ENCODE measurements at places on chromosomes 11 and 22. TPM values are rescaled to one million over a fixed set of nuclear protein-coding genes. Genes with fewer than 3 reads are reported as not detected.

GRCh38 chr11:70470127-70470526 is 71.8 kb downstream of the CTTN start:
- H3K27me3 ChIP-seq = peaks cover 2% of the 10 kb centered on the region
- DNase-seq = no peak
- no peak overlapping the region for H3K4me3 ChIP-seq
- H3K27ac ChIP-seq = no peak overlapping the region
- H3K36me3 ChIP-seq = no peaks in the 10 kb centered on the region

DDTL gene
- total RNA-seq = 1.4 TPM

- H3K27me3 ChIP-seq = peaks cover 17% of the 10 kb centered on the region
- H3K4me3 ChIP-seq = peak within 1 kb of the TSS; percentile 96
- peaks cover 18% of the 10 kb centered on the region for H3K36me3 ChIP-seq
- peak; percentile 70 for DNase-seq
Measured at GRCh38 chr22:17369439-17370025, at the start of gene CECR2. TSS of gene CECR2 (plus strand) at chr22:17369460. CDS start at chr22:17369784, 324 bp downstream.

DNA sequence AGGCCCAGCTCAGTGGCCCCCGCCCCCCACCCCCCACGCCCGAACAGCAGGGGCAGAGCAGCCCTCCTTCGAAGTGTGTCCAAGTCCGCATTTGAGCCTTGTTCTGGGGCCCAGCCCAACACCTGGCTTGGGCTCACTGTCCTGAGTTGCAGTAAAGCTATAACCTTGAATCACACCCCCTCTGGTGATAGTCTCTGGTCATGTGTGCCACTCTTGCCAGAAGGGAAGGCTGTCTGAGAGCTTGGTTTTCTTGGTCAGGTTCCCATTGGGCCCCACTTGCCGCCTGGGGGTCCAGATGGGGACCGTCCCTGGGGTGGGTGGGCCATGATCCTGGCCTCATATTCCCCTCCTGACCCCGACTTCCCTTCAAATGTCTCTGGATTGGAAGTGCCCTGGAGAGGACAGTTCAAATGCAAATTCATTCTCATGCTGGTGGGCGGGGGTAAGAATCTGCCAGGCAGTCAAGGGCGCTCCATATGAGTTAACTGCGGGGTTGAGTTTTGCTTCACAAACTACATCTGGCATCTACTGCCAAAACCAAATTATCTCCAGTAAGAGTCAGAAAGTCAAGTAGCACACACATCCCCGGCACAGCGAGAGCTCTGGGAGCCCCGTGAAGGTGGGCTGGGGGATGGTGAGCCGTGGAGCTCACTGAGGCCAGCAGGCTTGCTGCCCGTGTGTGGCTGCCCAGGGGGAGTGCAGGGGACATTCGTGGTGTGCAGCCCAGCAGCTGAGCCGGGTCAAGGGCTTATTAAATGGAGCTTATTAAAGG is 35.7 kb downstream of the B3GAT1 start:
- no peak overlapping the region for H3K4me3 ChIP-seq
- peaks cover 4% of the 10 kb centered on the region for H3K36me3 ChIP-seq
- no peak overlapping the region for H3K27ac ChIP-seq
- H3K27me3 ChIP-seq = peaks cover 4% of the 10 kb centered on the region
- H3K4me1 ChIP-seq = no peaks in the 10 kb centered on the region
- no peak for DNase-seq

CASP1 gene
- total RNA-seq = not detected

GRCh38 chr22:42977569-42977968 is 37.4 kb downstream of the PACSIN2 start:
- DNase-seq = no peak
- H3K27ac ChIP-seq = peak overlapping the region; percentile 87
- peaks cover 35% of the 10 kb centered on the region for H3K4me1 ChIP-seq
- peaks cover 3% of the 10 kb centered on the region for H3K36me3 ChIP-seq

GRCh38 chr11:46345881-46346484 is 1.3 kb upstream of the DGKZ start:
- H3K27ac ChIP-seq = peak overlapping the region; percentile 85
- peaks cover 71% of the 10 kb centered on the region for H3K4me1 ChIP-seq
- H3K36me3 ChIP-seq = peaks cover 7% of the 10 kb centered on the region
- peak overlapping the region; percentile 94 for H3K4me3 ChIP-seq
- H3K27me3 ChIP-seq = peaks cover 25% of the 10 kb centered on the region

- H3K4me1 ChIP-seq = peaks cover 11% of the 10 kb centered on the region
- no peak for DNase-seq
- no peak overlapping the region for H3K27ac ChIP-seq
- H3K36me3 ChIP-seq = no peaks in the 10 kb centered on the region
- no peak overlapping the region for H3K4me3 ChIP-seq
Measured at GRCh38 chr11:19947537-19948114, 212.6 kb downstream of the DBX1 start.

GRCh38 chr11:63595296-63595695 is 18.9 kb downstream of the PLAAT3 start:
- H3K27me3 ChIP-seq = peaks cover 2% of the 10 kb centered on the region

GRCh38 chr11:10484461-10485180 is 29.6 kb downstream of the AMPD3 start:
- H3K4me1 ChIP-seq = peaks cover 3% of the 10 kb centered on the region
- H3K4me3 ChIP-seq = no peak overlapping the region
- peaks cover 41% of the 10 kb centered on the region for H3K36me3 ChIP-seq

GUCY1A2 gene
- 0.10 TPM for total RNA-seq

- H3K27me3 ChIP-seq = peaks cover 4% of the 10 kb centered on the region
- no peak overlapping the region for H3K27ac ChIP-seq
- H3K4me1 ChIP-seq = peaks cover 4% of the 10 kb centered on the region
- DNase-seq = no peak
- peak overlapping the region; percentile 49 for H3K4me3 ChIP-seq
Measured at GRCh38 chr11:86374069-86374468, 618 bp upstream of the CCDC81 start.

DNA sequence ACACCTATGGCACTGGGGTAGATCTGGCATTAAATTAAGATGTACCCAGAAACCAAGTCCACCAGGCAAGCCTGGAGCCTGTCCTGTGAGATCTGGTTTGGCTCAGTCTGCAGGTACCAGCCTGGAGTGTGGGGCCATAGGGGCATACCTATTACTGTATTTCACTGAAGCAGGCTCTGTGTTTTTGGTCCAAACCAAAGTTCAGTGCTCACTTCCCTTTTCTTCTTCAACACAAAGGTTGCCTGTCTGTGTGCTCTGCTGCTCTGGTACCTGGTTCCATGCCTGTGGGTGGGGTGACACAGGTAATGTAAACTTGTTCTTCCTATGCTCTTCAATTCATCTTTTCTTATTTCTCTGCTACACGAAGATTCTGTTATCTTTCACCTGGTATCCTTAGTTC is 19.8 kb upstream of the GLYATL2 start:
- DNase-seq = no peak
- no peak overlapping the region for H3K27ac ChIP-seq
- H3K4me1 ChIP-seq = no peaks in the 10 kb centered on the region
- H3K27me3 ChIP-seq = no peaks in the 10 kb centered on the region
- H3K36me3 ChIP-seq = peaks cover 17% of the 10 kb centered on the region

DNA sequence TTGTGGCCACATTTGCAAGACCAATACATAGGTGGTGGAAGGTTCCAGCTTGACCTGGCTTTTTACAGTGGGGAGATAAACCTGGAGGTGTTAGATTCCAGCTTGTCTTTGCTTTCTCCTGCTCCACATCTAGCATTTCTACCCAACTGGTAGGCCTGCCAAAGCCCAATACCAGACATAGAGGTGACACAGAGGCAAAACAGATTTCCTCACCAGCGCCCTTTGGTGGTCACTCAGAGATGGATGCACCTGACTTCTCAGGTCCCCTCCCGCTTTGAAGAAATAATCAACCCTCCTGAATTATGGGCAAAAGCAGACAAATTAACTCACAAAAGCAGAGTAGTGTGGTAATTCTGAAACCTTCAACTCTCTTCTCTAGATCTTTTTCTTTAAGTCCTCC is 1356.2 kb downstream of the FAM181B start:
- no peaks in the 10 kb centered on the region for H3K36me3 ChIP-seq
- no peak overlapping the region for H3K27ac ChIP-seq
- DNase-seq = no peak
- no peaks in the 10 kb centered on the region for H3K27me3 ChIP-seq

OR8A1 gene
- total RNA-seq = 0.46 TPM

DNA sequence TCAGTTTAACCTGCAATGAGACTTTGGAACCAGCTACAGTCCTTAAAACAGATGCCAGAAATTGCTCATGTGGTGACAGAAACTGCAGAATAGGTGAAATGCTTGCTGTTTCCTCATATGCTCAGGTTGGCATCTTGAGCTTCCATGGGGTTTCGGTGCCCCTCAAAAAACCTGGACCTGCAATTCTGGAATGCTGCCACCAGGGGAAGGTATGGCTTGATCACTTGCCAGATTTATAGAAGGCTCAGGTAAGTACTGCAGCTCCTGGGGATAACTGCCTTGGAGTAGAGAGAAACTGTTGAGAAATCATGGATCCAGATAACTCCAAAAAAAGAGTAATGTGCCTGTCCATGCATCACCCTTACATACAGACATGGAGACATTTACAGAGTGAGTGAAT is 113.0 kb downstream of the CTTN start:
- no peak overlapping the region for H3K4me3 ChIP-seq
- H3K4me1 ChIP-seq = no peaks in the 10 kb centered on the region
- no peak overlapping the region for H3K27ac ChIP-seq

- DNase-seq = no peak
- peaks cover 12% of the 10 kb centered on the region for H3K36me3 ChIP-seq
- no peak overlapping the region for H3K4me3 ChIP-seq
Measured at GRCh38 chr22:31179345-31179744, 19.4 kb downstream of the RNF185 start.
